ENCODE measurements at places on chromosomes 1 and 21.

GRCh38 chr21:14454016-14455009 lies 71.4 kb upstream of the HSPA13 start:
- no peak for DNase-seq

DNA sequence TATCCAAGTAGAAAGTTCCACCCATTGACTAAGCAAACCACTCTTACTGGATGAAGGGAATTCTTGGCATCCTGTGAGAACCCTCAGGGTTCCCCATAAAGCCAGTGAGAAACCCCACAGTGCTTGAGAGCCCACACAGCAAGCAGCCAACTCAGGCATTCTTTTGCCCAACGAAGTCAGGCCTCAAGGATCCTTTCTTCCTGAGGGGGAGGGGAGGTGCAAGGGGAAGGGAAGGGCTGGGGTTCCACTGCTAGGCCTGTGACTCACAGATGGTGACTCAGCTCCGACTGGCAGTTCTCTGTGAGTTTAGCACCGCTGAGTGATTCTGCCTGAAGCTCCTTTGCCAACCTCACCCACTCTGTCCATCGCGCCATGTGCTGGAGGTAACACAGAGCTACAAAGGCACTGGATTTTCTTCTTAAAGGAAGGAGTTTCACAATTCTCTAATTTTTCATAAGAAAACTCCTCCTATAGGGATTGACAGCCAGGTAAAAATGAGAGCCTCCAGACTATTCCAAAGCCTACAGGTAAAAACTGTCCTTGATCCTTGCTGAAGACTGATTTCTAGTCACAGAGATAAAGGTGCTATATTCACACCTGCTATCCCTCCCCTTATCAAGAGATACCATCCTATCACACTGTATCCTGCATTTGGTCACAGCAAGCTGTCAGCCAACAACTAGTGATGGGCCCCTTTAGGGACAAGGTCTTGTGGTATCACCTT lies 4.8 kb downstream of the ENO1 start:
- DNase-seq, result peak; percentile 64

- no peak for DNase-seq
Measured at GRCh38 chr21:17527240-17527639, 14.4 kb downstream of the CXADR start.

- no peak for DNase-seq
Measured at GRCh38 chr1:7916501-7916830, 24.2 kb downstream of the TNFRSF9 start.

DNA sequence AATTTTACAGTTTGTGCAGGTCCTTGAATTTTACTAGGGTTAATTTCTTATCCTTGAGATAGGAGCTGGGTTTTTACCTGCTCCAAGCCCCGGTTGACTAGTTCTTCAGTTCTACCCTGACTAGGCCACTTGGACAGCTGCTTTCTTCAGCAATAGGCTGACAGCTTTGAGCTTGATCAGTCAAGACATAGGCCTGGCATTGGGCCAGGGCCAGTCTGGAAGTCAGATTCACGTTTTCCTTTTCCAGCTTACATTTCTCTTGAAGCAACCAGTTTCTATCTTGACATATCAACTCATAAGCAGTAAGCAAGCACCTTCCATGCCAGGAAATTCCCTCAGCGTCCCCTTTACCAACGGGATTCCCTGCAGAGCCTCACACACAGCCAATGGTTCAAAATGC lies 63.7 kb upstream of the AJAP1 start:
- no peak for DNase-seq

DNA sequence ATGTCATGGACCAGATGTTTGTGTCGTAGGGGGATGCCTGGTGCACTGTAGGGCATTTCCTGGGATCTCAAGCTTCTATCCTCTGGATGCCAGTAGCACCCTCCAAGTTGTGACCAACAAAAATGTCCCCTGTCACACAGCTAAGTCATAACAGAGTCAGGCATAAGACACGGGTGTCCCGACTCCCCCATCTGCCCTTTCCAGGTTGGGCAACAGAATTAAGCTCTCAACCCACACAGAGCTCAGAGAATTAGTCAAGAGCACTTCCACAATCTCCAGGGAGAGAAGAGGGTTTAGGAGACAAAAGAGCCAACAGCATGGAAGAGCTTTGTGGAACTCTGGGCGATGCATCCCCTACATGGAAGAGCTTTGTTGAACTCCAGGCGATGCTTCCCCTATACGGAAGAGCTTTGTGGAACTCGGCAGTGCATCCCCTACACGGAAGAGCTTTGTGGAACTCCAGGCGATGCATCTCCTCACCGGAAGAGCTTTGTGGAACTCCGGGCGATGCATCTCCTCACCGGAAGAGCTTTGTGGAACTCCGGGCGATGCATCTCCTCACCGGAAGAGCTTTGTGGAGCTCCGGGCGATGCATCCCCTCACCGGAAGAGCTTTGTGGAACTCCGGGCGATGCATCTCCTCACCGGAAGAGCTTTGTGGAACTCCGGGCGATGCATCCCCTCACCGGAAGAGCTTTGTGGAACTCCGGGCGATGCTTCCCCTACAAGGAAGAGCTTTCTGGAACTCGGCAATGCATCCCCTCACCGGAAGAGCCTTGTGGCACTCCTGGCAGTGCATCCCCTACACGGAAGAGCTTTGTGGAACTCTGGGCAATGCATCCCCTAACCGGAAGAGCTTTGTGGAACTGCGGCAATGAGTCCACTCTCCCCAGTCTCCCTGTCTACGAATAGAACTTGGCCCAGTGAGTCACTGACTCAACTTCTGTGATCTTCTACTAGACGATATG lies 422.7 kb downstream of the KIF26B start:
- DNase-seq, result no peak
